ENCODE measurements at places on chromosomes 2 and 18.

- DNase-seq, result no peak
Observed at GRCh38 chr2:237258116-237258515, 155.8 kb downstream of the COL6A3 start.

DNA sequence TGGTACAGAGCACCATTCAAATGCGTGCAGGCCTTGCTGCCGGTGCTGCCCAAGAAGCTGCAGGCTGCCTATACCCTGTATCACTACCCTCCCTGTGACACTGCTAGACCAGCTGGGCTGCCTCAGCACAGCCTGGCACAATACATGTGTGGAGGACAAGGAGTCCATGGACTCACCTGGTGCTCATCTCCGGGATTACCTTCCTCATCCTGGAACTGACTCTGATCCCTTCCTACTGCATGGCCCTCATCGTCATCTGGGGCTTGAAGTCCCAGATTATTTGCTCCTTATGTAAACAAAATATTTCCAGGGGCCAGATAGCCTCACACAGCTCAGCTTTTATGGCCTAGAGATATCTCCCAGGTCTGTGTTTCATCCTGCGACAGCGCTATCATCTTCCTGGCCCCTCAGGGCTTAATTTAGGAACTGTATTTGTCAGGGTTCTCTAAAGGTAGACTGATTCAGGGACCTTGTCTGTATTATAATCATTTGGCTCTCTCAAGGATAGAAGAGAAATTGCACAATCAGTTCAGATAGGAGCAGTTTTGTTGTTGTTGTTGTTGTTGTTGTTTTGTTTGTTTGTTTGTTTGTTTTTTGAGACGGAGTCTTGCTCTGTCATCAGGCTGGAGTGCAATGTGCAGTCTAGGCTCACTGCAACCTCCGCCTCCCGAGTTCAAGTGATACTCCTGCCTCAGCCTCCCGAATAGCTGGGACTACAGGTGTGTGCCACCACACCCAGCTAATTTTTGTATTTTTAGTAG lies 42.9 kb downstream of the WDR75 start:
- no peak for DNase-seq

DNA sequence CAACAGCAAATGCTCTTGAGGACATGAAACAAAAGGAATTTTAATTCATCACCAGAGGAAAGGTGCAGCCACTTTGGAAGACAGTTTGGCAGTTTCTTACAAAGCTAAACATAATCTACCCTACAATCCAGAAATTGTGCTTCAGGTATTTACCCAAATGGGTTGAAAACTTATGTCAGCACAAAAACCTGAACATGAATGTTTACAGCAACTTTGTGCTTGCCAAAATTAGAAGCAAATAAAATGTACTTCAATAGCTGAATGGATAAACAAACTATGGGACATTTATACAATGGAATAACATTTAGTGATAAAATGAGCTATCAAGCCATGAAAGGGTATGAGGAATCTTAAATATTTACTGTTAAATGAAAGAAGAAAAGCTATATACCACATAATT lies 6.9 kb upstream of the MAP2 start:
- DNase-seq, result no peak

DNA sequence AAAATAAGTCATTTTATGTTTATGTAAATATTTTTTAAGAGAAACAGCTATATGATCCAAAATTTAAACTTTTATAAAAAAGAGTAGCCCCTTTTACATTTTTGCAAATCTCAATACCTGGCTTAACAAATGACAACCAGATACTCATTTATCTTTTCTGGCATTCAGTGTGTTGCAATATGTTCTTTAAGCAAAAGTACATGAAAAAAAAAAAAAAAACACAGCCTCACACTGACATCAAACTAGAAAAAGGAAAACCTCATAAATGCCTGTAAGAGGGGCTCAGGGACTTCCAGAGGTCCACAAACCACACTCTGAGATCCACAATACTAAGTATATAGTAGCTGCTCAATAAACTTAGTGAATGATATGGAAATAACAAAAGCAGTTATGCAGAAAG lies 21.9 kb downstream of the PPP4R3B start:
- DNase-seq, result no peak

DNA sequence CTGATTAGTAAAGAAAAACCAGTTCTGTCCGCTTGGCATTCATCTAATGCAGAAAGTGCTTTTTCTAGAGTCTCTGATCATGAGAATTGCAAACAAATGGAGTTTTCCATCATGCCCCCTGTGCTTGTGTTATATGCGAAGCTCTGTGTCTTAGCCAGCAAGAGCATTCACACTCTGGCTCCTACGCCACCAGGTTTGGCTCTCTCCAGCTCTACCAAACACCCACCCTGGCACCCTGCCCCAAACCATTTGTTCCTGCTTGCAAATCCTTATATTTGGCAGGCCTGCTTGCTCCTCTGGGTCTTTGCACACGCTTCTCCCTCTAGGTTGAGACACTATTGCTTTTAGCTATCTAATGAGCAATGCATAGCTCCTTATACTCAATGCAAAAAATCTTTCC lies 204.1 kb upstream of the CYRIA start:
- no peak for DNase-seq

DNA sequence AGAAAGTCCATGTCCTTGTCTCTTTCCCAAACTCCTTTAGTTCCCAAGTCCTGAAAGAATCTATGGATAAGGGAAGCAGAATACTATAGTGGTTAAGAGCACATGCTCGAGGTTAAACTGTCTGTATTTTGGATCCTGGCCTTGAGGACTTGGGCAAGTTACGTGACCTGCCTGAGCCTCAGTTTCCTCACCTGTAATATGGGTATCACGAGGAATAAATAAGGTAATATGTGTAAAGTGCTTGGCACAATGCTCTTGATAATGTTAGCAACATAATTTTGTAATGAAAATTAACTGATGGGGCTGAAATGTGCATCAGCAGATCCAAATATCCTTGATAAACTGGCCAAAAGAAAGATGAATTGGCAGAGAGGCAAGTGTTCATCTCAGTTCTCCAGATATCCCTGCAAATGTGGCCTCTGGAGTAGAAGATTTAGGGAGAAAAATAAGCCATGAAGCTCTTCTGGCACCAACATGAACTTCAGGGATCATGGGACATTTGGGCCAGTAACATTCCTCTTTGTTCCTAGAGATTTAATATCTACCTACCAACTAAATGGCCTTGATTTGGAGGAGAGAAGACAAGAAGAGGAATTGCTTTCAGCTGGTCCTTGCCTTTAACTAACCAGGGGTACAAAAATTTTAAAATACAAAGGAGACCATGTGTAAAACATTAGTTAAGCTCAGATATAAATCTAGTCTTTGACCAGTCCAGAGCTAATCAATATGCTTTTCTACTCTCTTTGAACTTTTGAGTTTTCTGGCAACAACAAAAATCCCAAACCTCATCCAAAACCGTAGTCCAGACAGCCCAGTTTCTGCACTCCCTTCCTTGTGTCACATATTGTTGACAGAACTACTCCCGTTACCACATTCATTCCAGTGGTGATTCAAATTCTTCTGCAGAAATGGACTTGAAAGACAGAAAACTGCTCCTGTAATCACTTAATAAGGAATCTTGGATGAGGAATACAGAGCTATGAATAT lies 52.7 kb upstream of the EML4 start:
- DNase-seq, result no peak

DNA sequence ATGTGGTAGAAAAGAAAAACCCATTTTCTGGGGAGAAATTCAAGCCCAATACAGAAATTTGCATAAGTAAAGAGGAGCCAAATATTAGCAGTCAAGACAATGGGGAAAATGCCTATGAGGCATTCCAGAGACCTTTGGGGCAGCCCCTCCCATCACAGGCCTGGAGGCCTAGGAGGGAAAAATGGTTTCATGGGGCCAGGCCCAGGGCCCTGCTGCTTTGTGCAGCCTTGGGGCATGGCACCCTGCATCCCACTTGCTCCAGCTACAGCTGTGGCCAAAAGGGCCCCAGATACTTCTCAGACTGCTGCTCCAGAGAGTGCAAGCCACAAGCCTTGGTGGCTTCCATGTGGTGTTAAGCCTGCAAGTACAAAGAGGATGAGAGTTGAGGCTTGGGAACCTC lies 51.3 kb upstream of the CYP1B1 start:
- no peak for DNase-seq
